Stimulated activated CD4-positive, alpha-beta T cell treated with anti-CD3 and anti-CD28 coated beads, Interleukin-15, amount 100 ng/mL, for 24 hours (primary cell): ENCODE measurements at places on chromosomes 2 and 18.

DNA sequence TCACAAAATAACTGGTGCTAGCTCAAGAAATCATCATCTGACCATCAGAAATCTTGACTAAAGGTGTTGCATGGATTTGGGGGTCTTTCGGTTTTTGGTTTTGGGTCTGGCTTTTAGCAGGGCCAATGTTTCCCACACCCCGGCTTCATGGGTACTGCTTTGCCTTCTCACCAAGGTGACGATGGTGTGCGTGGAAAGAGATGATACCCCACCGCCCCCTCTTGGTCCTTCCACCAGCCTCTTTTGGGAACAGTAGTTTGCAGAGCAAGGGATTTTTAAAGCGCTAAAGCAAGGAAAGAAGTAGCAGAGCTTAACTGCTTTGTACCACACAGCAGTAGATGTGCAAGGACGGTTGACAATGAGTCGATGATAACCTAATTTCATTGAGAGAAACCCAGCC lies 42.3 kb downstream of the BOLA3 start:
- DNase-seq: no peak

DNA sequence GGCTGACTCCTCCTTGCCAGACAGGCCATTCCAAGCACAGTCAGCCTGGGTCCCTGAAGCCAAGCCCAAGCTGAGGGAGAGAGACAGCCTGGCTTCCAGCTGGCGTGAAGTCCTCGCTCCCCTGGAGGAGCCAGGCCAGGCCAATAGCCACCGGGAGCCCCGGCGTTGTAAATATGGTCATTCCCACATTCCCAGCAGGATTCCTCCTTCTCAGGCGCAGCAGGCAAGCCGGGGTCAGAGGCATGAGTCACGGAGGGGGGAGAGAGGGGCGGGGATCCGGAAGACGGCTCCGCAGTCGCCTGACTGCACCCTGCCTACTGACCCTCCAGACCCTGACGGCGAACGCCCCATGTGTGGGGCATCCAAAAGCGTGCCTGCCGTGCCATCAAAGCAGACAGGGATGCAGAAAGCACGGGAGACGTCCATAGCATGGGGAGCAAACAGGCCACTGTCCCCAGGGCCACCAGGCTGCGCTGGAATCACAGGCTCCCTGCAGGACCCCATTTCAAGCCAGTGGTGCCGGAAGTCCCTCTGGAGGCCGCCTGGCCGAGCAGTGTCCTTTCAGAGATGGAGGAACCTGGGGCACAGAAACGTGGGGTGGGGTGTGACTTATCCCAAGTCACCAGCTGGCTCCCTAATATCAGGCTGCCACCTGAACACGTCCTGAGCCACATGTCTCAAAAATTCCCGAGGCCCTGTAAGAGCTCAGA lies 48.2 kb downstream of the TWIST2 start:
- DNase-seq: no peak

DNA sequence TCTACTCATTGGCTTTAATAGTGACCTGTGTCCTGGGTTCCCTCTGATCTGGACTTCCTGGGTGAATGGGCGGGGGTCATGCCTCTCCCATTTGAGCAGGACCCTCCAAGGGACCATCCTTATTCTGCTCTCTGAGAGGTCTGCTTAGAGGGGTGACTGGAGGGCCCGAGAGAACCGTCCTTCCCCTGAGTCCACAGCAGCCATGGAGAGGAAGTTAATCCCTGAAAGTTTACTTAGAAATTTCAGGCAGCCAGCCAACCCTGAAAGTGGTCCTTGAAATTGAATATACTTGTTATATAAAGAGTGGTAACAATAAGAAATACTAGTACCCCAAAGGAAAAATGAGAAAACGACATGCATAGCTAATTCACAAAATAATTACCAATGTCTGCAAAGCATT lies 226.1 kb downstream of the DYSF start:
- no peak for DNase-seq

DNA sequence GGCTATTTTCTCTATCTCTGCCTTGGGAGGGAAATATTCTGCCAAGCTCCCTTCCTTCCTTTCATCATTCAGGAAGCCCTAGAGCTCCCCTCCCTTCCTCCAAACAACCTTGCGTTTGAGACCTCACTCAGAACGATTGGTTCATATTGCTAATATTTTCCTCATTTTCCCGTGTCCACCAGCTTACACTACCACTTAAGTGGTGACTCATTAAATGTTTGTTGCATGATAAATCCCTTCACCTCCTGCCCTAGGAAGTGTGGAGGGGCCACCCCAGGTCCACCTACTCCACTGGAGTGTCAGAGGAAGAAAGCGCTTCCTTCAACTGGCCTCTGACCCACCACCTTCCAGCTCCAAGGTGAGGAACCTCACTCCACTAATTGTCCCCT lies 2.3 kb upstream of the LPIN2 start:
- no peak for DNase-seq
